ENCODE measurements at places on chromosomes 16 and 17. TPM values are rescaled to one million over a fixed set of nuclear protein-coding genes. Genes with fewer than 3 reads are reported as not detected.

Gene IL4R
- 91.6 TPM for total RNA-seq

Gene C17orf58
- total RNA-seq: 8.3 TPM

Gene CA5A
- total RNA-seq: not detected

Gene SLC47A2
- total RNA-seq: 6.8 TPM

Gene KCTD5
- total RNA-seq: 85.6 TPM

Gene DLG4
- 15.7 TPM for total RNA-seq

Gene UMOD
- not detected for total RNA-seq

Gene TNS4
- 1.2 TPM for total RNA-seq

Gene VAT1L
- 0.53 TPM for total RNA-seq

Gene ENDOV
- 38.5 TPM for total RNA-seq

Gene DPEP2
- total RNA-seq: 10.0 TPM

Gene GRB7
- 32.6 TPM for total RNA-seq

Gene KRTAP3-2
- total RNA-seq: not detected

Gene KRT39
- total RNA-seq: not detected

Gene PPP1R27
- total RNA-seq: not detected

Gene AIPL1
- not detected for total RNA-seq

Gene DNAI2
- total RNA-seq: not detected

Gene SOST
- not detected for total RNA-seq

Gene ZFP3
- total RNA-seq: 12.4 TPM

Gene FOXN1
- total RNA-seq: not detected

Gene KRTAP4-4
- not detected for total RNA-seq

Gene PABPN1L
- total RNA-seq: not detected

Gene KLHL10
- not detected for total RNA-seq

Gene ANKFY1
- total RNA-seq: 51.6 TPM

Gene TM4SF5
- total RNA-seq: 163 TPM

Gene PPP4C
- 79.4 TPM for total RNA-seq
